CD4-positive, alpha-beta T cell treated with Interleukin-1 beta for 1 hour (primary cell): ENCODE measurements at places on chromosomes 7 and 10.

DNA sequence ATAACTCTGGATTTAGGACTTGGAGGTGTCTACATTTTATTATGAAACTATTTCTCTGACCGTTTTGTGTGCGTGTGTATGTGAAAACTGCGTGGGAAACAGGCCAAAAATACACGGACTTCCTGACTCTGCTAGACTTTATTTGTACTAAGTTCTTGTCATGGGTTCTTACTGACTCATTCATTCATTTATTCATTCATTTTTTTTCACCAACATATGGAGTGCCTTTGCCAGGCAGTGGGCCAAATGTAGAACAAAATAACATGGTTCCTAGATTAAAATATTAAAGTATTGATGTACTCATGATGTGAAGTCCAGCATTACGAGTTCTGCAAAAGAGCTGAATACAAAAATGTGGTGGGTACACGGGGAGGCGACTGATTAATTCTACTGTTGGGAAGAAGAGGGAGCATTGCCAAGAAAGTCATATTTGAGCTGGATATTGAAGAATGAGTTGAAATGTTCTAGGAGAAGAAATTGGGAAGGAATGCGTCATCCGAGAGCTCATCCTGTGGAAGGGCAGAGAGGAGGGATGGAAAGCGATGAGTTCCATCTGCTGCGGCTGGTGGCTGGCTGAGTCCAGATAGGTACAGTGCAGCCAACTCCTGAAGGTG is 24.6 kb downstream of the CACNB2 start:
- DNase-seq = no peak

- no peak for DNase-seq
Measured at GRCh38 chr10:130928306-130928705, 383.2 kb downstream of the TCERG1L start.

GRCh38 chr7:36739351-36739750 is 15.1 kb upstream of the AOAH start:
- no peak for DNase-seq

GRCh38 chr10:26887611-26888215 is 27.0 kb upstream of the ABI1 start:
- DNase-seq = no peak

GRCh38 chr7:157930926-157931466 is 594.2 kb downstream of the DNAJB6 start:
- no peak for DNase-seq

- no peak for DNase-seq
Measured at GRCh38 chr10:13475124-13475523, 53.7 kb downstream of the BEND7 start.

DNA sequence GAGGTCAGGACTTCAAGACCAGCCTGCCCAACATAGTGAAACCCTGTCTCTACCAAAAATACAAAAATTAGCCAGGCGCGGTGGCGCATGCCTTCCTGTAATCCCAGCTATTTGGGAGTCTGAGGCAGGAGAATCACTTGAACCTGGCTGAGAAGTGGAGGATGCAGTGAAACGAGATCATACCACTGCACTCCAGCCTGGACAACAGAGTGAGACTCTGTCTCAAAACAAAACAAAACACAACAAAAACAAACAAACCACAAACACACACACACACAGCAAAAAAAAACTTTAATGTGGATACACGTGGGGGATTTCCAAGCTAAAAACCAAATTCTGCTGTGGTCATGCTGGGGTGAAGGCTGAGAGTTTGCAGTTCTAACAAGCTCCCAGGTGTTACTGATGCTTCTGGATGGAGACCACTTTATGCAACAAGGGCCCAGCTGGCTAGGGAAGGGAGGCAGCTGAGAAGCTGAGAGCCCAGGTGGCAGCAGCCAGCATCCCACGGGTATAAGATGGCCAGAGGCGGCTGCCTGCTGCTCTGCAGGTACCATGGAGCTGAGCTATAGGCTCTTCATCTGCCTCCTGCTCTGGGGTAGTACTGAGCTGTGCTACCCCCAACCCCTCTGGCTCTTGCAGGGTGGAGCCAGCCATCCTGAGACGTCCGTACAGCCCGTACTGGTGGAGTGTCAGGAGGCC is at the start of gene ZP3:
Gene ZP3, plus strand, starts transcription at position 538 of the 699 bp plus-strand sequence. Its CDS starts 15 bp downstream, at position 553.
- DNase-seq = no peak
